NCI-H526 (cell line): ENCODE measurements at places on chromosomes 5 and 9.
A peak's percentile ranks its signal among the peaks of the same experiment; 100 is the strongest.

GRCh38 chr9:137126786-137127185 lies 12.2 kb upstream of the GRIN1 start:
- no peak for DNase-seq

DNA sequence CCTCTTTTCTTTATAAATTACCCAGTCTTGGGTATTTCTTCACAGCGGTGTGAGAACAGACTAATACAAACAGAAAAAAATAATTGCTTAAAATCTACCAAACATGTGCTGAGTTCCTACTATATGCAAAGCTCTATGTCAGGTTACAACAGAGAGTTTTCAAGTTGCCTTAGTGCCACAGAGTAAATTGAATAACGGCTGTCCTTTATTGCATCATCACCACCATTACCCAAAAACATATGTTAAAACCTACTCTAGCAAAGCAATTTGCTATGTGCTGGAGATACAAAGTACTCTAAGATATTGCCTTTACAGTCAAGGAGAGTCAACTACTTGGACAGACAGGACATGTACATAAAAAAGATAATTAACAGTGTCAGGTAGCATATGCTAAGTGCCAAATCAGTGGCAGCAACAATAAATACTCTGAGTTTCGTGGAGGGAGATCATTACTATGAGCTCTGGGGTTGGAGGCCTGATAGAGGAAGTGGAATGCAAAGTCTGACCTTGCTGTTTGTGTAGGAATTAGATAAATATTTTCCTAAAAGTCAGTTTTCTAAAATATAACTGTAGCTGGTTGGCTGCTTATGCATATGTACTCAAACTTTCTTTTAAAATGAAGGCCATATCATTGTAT lies 1058.7 kb upstream of the WWC1 start:
- no peak for DNase-seq

- DNase-seq = peak; percentile 75
Measured at GRCh38 chr9:128285033-128285784, 9.1 kb downstream of the SWI5 start.

- no peak for DNase-seq
Measured at GRCh38 chr9:6413365-6414246, 607 bp downstream of the UHRF2 start.
